ENCODE measurements at places on chromosomes 16 and 17. TPM values are rescaled to one million over a fixed set of nuclear protein-coding genes. Genes with fewer than 3 reads are reported as not detected.

DNA sequence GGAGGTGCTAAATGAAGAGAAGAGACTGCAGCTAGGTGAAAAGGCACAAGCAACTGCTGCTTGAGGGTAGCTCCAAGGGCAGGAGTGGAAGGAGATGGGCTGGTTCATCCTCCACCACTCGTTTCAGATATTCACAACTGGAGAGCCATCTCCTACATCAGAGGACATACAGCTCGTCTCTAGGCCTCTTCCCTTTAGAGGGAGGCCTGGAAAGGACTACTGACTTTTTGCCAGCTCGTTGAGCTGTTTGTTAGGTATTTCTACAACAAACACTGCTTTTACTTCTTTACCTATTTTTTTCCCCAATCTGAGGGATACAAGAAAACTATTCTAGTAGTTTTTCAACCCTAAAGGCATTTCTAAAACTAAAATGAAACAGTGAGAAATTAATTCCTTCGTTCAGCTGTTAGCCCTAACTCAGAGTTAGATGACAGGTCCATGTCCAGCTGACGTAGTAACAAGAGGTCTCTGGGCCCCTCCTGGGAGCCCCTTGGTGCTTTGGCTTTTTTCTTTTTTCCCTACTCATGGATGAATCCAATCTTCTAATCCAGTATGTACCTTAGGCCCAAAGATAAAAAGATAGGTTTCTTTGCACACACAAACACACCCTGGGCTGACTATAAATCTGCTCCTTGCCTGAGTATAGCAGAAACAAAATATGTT is 47.8 kb upstream of the TBX2 start:
- DNase-seq, result no peak

GRCh38 chr17:78114831-78115723 is 13.5 kb downstream of the TMC6 start:
- DNase-seq, result no peak

DNA sequence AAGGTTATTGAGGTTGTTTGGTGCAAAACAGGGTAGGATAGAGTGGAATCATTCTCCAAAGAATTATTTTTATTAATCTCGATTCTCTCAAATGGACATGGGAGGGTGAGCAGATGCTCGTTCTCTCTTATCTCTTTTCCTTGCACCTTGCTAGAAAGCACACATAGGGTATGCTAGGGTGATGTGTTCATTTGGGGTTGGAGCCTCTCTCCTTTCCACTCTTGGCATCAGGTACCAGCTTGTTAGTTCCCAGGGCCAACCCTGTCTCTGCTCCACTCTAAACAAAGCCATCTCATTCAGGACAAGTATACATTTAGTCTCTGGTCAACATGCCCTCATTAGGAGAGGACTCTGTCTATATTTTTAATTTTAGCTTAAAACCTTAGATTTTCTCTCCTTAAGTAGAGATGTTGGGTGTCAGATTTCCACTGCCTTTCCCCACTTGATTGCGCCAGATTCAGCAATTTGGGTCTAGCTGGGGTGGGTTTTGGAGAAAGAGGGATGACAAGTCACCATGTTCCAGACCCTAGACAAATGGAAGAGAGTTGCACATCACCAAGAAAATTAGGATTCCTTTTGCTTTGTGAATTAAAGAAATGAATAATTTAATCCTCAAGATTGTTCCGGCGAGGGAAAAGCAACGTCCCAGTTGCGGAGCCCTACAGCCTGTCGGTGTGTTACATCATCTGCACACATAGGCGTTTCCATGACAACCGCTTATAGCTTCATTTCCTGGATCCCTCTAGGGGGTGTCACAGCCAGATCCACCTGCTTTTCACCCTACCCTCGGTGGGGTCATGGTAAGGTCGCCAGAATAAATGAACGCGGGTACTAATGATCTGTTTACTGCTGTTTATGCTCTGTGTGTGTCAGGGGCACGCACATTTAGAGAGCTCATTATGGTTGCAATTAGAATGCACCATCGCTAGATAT is 41.6 kb downstream of the SNX11 start:
- peak; percentile 46 for DNase-seq

Gene CLEC10A
- total RNA-seq, result not detected

GRCh38 chr17:53837131-53837530 is 14.4 kb downstream of the KIF2B start:
- DNase-seq, result no peak

- DNase-seq, result peak; percentile 69
These were observed at the start of gene RARA for GRCh38 chr17:40309031-40309948. Gene RARA, plus strand, starts transcription at chr17:40309180. Its CDS starts 22,039 bp downstream, at chr17:40331219.

DNA sequence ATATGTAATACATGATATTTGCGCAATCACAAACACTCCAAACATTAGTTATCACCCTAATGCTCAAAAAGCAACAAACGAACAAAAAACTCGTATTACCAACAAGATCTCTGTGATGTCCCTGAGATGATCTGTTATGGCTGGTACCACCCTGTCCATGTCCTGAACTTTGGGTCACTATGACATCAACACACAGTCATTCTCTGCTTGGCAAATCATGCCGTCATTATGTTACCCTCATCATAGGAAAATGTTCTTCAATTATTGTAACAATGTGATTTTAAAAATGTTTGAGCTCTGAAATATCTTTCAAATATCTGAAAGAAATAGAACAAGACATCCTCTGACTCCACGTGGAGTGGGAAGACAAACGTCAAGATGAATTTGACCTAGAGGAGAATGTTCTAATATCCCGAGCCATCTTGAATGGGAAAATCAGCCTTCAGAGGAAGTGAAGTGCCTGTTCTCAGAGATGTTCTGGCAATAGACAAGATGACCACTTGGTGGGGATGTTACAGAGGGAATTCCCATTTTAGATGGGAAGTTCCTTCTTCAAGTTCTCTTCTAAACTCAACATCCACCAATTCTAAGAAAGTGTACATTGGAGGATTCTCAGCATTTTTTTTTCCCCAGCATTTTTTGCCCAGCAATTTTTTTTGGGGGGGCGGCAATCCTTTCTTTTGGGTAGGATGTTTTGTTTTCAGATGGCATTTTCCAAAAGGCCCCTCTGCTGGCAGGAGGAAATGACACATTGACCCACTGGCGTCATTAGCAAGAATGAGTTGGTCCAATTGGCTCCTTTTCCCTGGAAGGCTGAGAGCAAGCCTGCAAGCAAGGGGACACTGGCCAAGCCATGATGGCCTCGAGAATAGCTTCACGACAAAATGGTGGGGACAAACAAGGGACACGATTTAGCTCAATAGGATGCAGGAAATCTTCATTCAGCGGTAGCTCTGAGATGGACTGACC is 3.7 kb upstream of the HSD17B2 start:
- no peak for DNase-seq

Gene TP53TG3C
- not detected for total RNA-seq

- DNase-seq, result peak; percentile 76
These were observed at the start of the genes EME1 and MRPL27 for GRCh38 chr17:50372758-50373556. Gene EME1, plus strand, starts transcription at chr17:50373229. Its CDS starts 1,980 bp downstream, at chr17:50375209. Gene MRPL27, minus strand, starts transcription at chr17:50373184. Its CDS starts 14 bp downstream, at chr17:50373170.

DNA sequence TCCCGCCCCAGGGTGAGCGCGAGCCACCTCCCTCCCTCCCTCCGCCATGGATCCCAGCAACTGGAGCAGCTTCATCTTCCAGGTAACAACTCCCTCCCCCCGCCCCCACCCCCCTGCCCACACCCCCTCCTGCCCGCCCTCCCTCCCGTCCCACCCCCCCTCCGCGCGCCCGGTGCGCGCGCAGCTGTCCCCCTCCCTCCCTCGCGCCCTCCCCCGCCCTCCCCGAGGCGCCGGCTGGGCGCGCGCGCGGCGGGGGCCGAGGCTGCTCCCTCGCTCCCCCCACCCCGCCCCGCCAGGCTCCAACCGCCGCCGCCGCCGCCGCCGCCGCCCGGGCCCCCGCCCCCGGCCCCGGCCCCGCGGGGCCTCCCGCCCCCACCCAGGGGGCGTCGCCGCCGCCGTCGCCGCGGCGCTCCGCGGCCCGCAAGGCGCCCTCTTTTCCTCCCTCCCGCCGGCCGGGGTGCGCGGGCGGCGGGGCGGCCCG is at the start of gene MAZ:
TSS of gene MAZ (plus strand) at position 431 of the 481 bp plus-strand sequence. CDS start 173 bp downstream, outside the sequence.
- no peak for DNase-seq

DNA sequence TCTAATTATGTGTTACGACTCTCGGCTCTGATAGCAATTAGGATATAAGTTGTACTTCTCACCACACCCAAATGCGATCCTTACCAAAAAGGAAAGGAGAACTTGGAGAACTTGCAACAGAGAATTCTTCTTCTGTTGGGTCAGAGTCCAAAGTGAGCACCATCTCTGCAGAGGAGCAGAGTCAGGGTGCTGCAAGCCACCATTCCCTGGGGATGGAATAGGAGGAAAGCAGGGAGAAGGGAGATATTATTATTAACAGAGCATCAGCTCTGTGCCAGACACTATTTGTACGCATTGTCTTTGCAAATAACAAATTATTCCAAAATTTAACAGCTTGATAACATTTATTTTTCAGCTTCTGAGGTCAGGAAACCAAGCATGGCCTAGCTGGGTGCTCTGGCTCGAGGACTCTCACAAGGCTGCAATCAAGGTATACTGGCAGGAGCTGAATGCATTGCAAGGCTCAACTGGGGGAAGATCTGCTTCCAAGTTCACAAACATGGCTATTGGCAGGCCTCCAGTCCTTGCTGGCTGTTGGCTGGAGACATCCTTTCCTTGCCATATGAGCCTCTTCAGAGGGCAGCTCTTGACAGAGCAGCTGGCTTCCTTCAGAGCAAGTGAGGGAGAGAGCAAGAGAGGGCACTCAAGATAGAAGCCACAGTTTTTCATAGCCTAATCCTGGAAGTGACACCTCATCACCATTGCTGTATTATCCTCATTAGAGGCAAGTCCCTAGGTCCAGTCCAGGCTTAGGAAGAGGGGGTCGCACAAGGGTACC is 296.2 kb upstream of the CDH5 start:
- DNase-seq, result no peak

GRCh38 chr16:16150117-16150877 is 73.0 kb downstream of the ABCC6 start:
- no peak for DNase-seq

GRCh38 chr16:86306811-86307513 is 203.4 kb upstream of the FOXF1 start:
- no peak for DNase-seq

- no peak for DNase-seq
These were observed 3.6 kb downstream of the P2RX5 start for GRCh38 chr17:3692346-3692745.

- DNase-seq, result no peak
These were observed 14.2 kb downstream of the SPHK1 start for GRCh38 chr17:76398523-76399174.

DNA sequence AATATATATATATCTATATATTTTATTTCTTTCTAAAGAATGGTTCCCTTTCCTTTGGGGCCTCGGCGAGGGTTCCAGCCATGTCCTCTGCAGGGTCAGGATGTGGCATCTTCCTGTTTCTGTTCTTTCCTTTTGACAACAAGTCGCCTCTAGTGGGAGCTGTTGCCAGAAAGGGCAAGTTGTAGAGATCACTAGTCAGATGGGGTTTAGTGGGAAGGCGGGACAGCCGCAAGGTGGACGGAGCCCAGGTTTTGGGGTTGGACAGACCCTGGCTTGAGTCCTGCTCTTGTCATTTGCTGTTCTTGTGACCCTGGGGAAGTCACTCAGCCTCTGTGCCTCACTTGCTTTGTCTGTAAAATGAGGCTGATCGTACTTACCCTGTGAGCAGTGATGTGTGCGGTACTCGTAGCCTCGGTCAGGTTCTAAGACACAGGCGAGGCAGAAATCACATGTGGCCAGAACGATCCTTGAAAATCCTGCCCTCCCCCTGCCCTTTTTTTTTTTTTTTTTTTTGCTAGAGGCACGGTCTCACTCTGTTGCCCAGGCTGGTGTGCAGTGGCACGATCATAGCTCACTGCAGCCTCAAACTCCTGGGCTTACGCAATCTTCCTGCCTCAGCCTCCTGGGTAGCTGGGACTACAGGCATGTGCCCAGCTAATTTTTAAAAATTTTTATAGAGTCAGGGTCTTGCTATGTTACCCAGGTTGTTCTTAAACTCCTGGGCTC is 80.1 kb downstream of the ABCC6 start:
- DNase-seq, result no peak

DNA sequence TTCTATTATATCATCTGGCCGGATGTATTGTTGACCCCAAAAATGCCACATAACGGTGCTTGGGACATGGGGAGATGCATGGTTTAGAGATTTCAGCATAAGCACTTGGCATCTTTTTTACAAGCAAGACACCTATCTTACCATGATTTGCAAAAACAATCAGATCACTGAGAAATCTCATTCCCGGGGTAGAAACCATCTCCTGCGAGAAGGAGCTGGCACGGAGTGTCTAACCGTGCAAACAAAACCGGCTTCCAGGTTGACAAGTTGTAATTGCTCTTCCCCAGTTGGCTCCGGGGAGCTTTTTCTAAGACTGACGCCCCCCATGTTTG is 1.0 kb downstream of the SLC16A6 start:
- no peak for DNase-seq

Gene OTOP2
- total RNA-seq, result not detected

DNA sequence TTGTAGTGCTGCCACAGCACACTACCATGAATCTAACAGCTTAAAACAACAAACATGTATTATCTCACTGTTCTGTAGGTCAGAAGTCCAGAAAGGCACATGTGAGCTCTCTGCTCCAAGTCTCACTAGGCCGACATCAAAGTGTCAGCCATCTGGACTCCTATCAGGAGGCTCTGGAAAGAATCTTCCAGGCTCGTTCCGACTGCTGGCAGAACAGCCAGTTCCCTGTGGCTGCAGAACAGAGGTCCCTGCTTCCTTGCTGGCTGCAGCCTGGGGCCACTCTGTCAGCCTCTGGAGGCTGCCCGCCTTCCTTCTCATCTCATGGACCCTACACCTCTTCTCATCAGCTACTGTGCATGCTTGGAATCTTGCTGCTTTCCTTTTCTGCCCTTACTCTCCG is 168.9 kb downstream of the CBLN1 start:
- no peak for DNase-seq

- no peak for DNase-seq
These were observed 7.1 kb downstream of the ALKBH5 start for GRCh38 chr17:18190628-18191235.

- DNase-seq, result no peak
These were observed 2.9 kb downstream of the GUCY2D start for GRCh38 chr17:8005357-8005756.

Gene CACNG3
- 2.2 TPM for total RNA-seq

GRCh38 chr17:30981531-30982519 is 11.0 kb downstream of the RNF135 start:
- DNase-seq, result no peak

GRCh38 chr17:8608001-8608400 is 22.5 kb downstream of the MYH10 start:
- no peak for DNase-seq

Gene RTN4RL1
- 50.3 TPM for total RNA-seq

Gene TUBD1
- 9.7 TPM for total RNA-seq

DNA sequence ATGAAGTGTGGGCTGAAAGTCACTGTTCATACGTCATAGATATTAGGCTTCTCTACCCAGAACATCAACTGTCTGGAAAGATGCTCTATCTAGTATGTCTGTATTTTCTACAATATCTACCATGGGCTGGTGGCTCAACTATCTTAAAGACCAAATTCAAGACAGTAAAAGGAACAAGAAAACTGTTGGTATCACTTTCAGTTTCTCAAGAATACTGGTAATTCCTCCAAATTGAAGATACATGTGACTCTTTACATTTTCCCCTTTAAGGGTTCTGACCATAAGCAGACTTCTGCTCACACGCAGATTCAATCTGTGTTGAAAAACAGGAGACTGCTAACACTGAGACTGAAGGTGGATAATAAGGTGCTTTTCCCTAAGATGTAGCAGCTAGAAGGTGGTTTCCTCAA is 24.2 kb downstream of the XPO6 start:
- DNase-seq, result no peak

Measured in glutamatergic neuron (in vitro differentiated cells).